ENCODE measurements at places on chromosomes 1 and 21. TPM values are rescaled to one million over a fixed set of nuclear protein-coding genes. Genes with fewer than 3 reads are reported as not detected.

DNA sequence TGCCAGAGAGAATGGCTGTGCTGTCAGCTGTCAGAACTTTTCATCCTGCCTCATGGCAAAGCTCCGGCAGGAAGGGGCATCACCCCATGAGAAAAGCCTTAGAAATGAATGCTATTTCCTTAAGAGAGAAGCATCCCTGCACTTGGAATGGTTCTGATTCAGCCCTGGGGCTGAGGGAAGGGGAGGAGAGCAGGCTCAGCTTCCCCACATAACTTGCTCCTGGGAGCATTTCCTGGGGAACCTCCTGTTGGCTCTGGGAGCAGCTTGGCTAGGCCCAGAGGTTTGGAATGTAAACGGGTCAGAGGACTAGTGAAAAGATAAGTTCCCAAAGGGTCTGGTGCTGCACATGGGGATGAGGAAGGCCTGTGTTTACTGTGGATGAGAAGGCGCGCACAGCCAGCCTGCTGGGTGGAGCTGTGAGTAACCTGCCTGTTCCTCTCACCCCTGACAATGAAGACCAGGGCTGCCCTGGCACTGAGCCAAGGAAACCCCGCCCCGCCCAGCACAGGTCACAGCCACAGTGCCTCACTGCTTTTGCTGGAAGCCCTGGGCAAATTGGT is 5.0 kb downstream of the PRELP start:
- DNase-seq: peak; percentile 82
- no peaks in the 10 kb centered on the region for H3K36me3 ChIP-seq
- peaks cover 20% of the 10 kb centered on the region for H3K4me1 ChIP-seq
- H3K27ac ChIP-seq: peak overlapping the region; percentile 77

GRCh38 chr1:85465099-85465785 is at the start of gene DDAH1:
TSS of gene DDAH1 (minus strand) at chr1:85465159. CDS start at chr1:85465045, 114 bp downstream.
- no peaks in the 10 kb centered on the region for H3K27me3 ChIP-seq
- H3K4me3 ChIP-seq: peak within 1 kb of the TSS; percentile 75
- DNase-seq: peak; percentile 39
- no peaks in the 10 kb centered on the region for H3K36me3 ChIP-seq
- H3K27ac ChIP-seq: peak within 1 kb of the TSS; percentile 32

Gene RAB7B
- 5.2 TPM for total RNA-seq

Gene PPFIA4
- total RNA-seq: 1.6 TPM

Gene CR1L
- total RNA-seq: not detected

DNA sequence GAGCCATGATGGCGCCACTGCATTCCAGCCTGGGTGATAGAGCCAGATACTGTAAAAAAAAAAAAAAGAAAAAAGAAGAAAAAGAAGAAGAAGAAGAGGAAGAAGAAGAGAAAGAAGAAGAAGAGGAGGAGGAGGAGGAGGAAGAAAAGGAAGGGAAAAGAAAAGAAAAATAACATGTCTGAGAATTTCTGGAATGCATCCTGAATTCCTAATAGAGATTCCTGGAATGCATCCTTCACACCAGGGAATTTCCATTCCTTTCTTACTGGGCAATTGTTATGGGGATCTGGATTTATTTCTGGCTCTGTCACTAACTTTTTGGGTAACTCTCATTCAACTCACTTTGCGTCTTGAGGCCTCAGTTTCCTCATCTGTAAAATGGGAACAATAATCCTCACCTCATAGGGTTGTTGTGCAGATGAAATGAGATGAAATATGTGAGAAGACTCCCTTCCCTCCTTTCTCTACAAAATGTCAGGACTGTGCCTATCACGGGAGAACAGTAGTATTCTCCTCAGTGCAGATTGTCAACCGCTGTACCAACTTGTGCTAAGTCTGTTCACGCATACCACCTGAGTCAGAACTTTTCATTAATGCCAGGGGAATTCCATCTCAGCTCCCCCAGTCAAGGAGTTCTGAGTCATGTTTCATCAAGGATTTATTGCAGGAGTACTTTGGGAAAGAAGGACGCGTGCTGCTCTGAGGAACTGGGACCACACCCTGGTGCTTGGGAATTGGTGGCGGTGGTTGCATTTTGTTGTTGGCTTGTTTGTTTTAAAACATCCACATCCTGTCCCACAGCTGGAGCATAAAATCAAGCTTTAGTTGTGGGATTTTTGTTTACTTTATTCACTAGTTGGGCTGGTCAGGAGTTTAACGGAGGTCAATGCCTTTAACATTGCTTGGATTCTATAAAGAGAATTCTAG is 42.4 kb upstream of the ROR1 start:
- no peaks in the 10 kb centered on the region for H3K27me3 ChIP-seq
- H3K4me3 ChIP-seq: no peak overlapping the region
- peaks cover 7% of the 10 kb centered on the region for H3K4me1 ChIP-seq
- H3K36me3 ChIP-seq: no peaks in the 10 kb centered on the region

DNA sequence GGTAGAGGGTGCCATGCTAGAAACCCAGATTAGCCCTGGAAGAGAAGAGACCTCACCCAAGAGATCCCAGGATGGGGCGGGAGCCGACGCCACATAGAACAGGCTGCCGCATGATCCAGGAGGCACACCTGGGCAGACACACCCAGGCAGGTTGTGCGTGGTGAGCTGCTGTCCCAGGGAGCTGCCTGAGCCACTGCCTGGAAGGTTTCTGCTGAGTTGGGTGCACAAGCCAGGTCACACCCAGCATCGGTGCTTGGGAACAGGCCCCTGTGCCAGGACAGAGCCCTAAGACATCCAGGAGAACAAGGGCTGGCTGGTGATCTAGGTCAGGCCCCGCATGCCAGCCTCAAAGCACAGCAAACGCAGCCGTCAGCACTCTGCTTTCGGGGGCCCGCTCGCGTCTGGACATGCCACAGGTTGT is 40.2 kb downstream of the CTNNBIP1 start:
- H3K27ac ChIP-seq: no peak overlapping the region
- no peak for DNase-seq
- no peaks in the 10 kb centered on the region for H3K36me3 ChIP-seq
- H3K27me3 ChIP-seq: no peaks in the 10 kb centered on the region

Gene CELA3B
- total RNA-seq: not detected

GRCh38 chr1:198156111-198156744 is 570 bp upstream of the NEK7 start:
- no peaks in the 10 kb centered on the region for H3K36me3 ChIP-seq
- DNase-seq: peak; percentile 52
- no peaks in the 10 kb centered on the region for H3K4me1 ChIP-seq
- H3K4me3 ChIP-seq: peak overlapping the region; percentile 91
- H3K27me3 ChIP-seq: no peaks in the 10 kb centered on the region

GRCh38 chr21:32597205-32597604 is 11.9 kb upstream of the TCP10L start:
- no peaks in the 10 kb centered on the region for H3K36me3 ChIP-seq
- DNase-seq: no peak
- no peak overlapping the region for H3K27ac ChIP-seq

GRCh38 chr1:184915463-184916090 is 58.7 kb downstream of the NIBAN1 start:
- no peaks in the 10 kb centered on the region for H3K36me3 ChIP-seq
- H3K27ac ChIP-seq: no peak overlapping the region
- H3K27me3 ChIP-seq: no peaks in the 10 kb centered on the region
- no peaks in the 10 kb centered on the region for H3K4me1 ChIP-seq

GRCh38 chr1:22556391-22557104 is 6.7 kb upstream of the EPHA8 start:
- H3K4me3 ChIP-seq: no peak overlapping the region
- H3K27ac ChIP-seq: no peak overlapping the region
- H3K36me3 ChIP-seq: no peaks in the 10 kb centered on the region
- no peak for DNase-seq

Gene LINGO4
- total RNA-seq: not detected

GRCh38 chr1:33346927-33347649 is 26.2 kb upstream of the A3GALT2 start:
- H3K4me1 ChIP-seq: peaks cover 29% of the 10 kb centered on the region
- H3K4me3 ChIP-seq: peak overlapping the region; percentile 87
- H3K27ac ChIP-seq: peak overlapping the region; percentile 38
- H3K36me3 ChIP-seq: no peaks in the 10 kb centered on the region
- no peaks in the 10 kb centered on the region for H3K27me3 ChIP-seq

- no peak overlapping the region for H3K4me3 ChIP-seq
- DNase-seq: no peak
- H3K4me1 ChIP-seq: peaks cover 6% of the 10 kb centered on the region
- H3K27ac ChIP-seq: no peak overlapping the region
- no peaks in the 10 kb centered on the region for H3K36me3 ChIP-seq
- H3K27me3 ChIP-seq: no peaks in the 10 kb centered on the region
Measured at GRCh38 chr1:6273380-6273891, 12.5 kb upstream of the GPR153 start.

DNA sequence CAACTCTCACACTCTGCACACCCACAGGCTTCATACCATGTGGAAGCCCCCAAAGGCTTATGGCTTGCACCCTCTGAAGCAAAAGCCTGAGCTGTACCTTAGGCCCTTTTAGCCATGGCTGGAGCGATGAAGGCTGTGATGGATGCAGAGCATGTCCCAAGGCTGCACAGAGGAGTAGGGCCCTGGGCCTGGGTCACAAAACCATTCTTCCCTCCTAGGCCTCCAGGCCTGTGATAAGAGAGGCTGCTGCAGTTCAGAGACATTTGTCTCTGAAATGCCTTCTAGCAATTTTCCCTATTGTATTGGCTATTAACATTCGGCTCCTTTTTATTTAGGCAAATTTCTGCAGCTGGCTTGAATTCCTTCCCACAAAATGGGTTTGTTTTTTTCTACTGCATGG is 1707.7 kb downstream of the MRPL39 start:
- H3K4me3 ChIP-seq: no peak overlapping the region
- no peaks in the 10 kb centered on the region for H3K27me3 ChIP-seq
- no peak for DNase-seq
- no peaks in the 10 kb centered on the region for H3K36me3 ChIP-seq
- H3K4me1 ChIP-seq: no peaks in the 10 kb centered on the region
- no peak overlapping the region for H3K27ac ChIP-seq

DNA sequence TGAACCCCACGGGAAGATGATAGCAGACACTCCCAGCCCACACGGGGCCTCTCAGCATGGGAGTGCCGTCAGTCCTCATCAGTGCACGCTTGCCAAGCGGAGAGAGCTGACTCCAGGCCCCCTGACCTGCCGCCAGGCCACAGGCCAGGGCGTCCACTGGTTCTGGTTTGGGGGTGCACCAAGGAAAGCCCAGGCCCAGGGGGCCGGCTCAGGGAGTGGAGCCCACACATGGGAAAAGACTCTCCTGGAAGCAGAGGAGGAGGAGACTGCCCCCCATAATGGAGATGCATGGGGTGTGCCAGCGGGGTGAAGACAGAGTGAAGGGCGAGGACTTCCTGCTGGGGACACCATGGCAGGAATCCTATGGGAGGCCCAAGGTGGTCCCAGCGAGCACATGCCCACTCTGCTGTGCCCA is 6.4 kb downstream of the TRIM11 start:
- no peak overlapping the region for H3K4me3 ChIP-seq
- H3K36me3 ChIP-seq: no peaks in the 10 kb centered on the region
- H3K4me1 ChIP-seq: peaks cover 4% of the 10 kb centered on the region
- H3K27me3 ChIP-seq: no peaks in the 10 kb centered on the region

Gene IER5
- total RNA-seq: 6.8 TPM

DNA sequence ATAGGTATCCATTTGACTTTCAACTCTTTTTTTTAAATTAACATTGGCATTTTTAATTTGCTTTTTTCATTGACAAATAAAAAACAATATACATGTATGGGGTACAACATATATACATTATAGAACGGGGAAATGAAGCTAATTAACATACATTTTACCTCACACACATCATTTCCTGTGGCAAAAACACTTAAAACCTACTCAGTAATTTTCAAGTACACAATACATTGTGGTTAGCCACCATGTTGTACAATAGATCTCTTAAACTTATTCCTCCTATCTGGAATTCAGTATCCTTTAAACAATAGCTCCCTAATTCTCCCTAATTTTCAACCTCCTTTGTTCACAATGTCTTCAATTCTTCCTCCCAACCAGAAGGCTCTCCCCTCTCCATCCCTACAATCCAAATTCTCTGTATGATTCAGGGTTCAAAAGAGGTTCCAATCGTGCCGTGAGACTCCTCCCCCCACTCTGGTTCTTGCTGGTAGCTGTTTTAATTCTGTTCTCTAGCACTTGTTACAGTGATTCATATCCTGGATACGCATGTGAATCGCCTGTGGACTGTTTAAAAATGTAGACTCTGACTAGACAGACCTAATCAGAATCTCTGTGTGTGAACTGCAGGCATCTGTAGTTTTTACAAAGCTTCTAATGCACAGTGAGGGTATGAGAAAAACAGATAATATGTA is 87.6 kb upstream of the DUSP10 start:
- no peaks in the 10 kb centered on the region for H3K27me3 ChIP-seq
- no peaks in the 10 kb centered on the region for H3K36me3 ChIP-seq
- H3K27ac ChIP-seq: no peak overlapping the region
- no peaks in the 10 kb centered on the region for H3K4me1 ChIP-seq
- no peak overlapping the region for H3K4me3 ChIP-seq

Gene VANGL2
- 9.7 TPM for total RNA-seq

DNA sequence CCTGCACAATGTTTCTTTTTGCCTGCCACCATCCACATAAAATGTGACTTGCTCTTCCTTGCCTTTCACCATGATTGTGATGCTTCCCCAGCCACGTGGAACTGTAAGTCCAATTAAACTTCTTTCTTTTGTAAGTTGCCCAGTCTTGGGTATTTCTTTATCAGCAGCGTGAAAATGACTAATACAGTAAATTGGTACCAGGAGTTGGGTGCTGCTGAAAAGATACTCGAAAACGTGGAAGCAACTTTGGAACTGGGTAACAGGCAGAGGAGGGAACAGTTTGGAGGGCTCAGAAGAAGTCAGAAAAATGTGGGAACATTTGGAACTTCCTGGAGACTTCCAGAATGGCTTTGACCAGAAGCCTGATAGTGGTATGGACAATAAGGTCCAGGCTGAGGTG is 425.3 kb downstream of the GPATCH2 start:
- no peaks in the 10 kb centered on the region for H3K4me1 ChIP-seq
- H3K36me3 ChIP-seq: no peaks in the 10 kb centered on the region
- H3K4me3 ChIP-seq: no peak overlapping the region
- H3K27ac ChIP-seq: no peak overlapping the region

Gene TARBP1
- 13.8 TPM for total RNA-seq

Gene PADI2
- total RNA-seq: 0.48 TPM

Gene DCDC2B
- not detected for total RNA-seq

Gene TCEA3
- total RNA-seq: 153 TPM

Gene CRNN
- total RNA-seq: not detected

- H3K36me3 ChIP-seq: no peaks in the 10 kb centered on the region
- H3K4me1 ChIP-seq: peaks cover 16% of the 10 kb centered on the region
- no peak overlapping the region for H3K27ac ChIP-seq
- H3K27me3 ChIP-seq: no peaks in the 10 kb centered on the region
Measured at GRCh38 chr1:31666263-31666963, 21.7 kb upstream of the PEF1 start.

GRCh38 chr1:91335603-91336002 is 69.0 kb downstream of the HFM1 start:
- no peak overlapping the region for H3K27ac ChIP-seq
- no peaks in the 10 kb centered on the region for H3K36me3 ChIP-seq
- H3K4me3 ChIP-seq: no peak overlapping the region

Gene MIXL1
- total RNA-seq: 0.78 TPM

DNA sequence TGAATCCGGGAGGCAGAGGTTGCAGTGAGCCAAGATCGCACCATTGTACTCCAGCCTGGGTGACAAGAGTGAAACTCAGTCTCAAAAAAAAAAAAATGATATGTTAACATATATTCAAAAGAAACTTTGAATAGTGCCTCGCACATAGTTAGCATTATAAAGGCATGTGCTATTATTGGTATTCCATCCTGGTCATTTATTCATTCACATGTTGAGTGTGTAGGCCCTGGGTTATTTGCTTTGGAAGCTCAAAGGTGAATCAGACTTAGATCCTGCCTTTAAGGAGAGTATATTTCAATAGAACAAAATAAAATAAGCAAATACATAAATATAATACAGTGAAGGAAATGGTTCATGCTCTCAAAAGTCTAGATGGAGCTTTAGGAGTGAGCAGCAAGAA is 13.4 kb downstream of the SLC22A15 start:
- no peak overlapping the region for H3K27ac ChIP-seq
- no peaks in the 10 kb centered on the region for H3K36me3 ChIP-seq
- no peaks in the 10 kb centered on the region for H3K4me1 ChIP-seq
- no peaks in the 10 kb centered on the region for H3K27me3 ChIP-seq
- no peak overlapping the region for H3K4me3 ChIP-seq
- no peak for DNase-seq
